HFFc6 (cell line): ENCODE measurements at places on chromosomes 2 and 18. TPM values are rescaled to one million over a fixed set of nuclear protein-coding genes. Genes with fewer than 3 reads are reported as not detected.

DNA sequence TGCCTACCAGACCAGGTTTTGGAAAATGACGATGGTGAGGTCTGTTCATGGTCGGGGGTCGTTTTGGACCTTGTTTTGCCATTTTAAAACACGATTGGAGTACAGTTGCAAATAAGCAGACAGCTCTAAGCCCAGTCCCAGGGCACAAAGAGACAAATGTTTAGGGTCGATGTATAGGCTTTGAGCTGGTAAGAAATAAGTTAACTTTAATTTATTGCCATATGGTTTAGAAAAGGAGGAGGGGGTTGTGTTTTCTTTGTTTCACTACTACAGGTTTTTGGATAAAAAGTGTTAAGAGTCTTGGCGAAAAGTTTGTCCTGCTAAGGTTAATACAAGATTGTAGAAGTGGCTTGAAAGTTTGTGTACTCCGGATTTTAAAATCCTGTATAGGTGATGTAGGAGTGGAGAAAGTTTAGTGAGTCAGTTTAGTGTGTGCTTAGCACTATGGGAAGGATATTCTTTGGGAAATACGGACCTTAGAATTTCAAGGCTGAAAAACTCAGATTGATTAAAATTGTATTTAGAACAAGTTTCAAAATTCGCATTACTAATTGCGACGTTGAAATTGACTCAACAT, 1.3 kb downstream of the KCMF1 start:
- peak overlapping the region; percentile 98 for H3K27ac ChIP-seq
- H3K4me3 ChIP-seq, result peak overlapping the region; percentile 99
- peaks cover 51% of the 10 kb centered on the region for H3K4me1 ChIP-seq
- H3K27me3 ChIP-seq, result peaks cover 2% of the 10 kb centered on the region
- H3K36me3 ChIP-seq, result peaks cover 48% of the 10 kb centered on the region
- DNase-seq, result no peak

DNA sequence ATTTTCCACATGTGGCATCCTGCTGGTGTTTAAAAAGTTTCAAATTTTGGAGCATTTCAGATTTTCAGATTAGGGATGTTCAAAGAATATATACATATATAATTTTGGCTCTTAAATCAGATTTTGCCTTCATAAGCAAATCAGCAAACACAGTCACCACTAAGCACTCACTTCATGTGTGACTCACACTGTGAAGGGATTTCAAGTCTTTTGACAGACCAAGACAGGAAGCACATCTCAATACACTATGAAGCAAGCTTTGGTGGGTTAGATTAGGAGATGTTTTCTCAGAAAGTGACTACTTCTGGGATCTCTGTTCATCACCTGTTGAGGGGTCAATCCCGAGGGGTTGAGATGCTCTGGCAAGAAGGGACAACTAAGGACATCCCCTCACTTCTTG, 227.8 kb upstream of the RBBP8 start:
- peaks cover 38% of the 10 kb centered on the region for H3K4me1 ChIP-seq
- H3K36me3 ChIP-seq, result no peaks in the 10 kb centered on the region
- no peak overlapping the region for H3K27ac ChIP-seq
- no peak overlapping the region for H3K4me3 ChIP-seq
- H3K27me3 ChIP-seq, result peaks cover 1% of the 10 kb centered on the region

DNA sequence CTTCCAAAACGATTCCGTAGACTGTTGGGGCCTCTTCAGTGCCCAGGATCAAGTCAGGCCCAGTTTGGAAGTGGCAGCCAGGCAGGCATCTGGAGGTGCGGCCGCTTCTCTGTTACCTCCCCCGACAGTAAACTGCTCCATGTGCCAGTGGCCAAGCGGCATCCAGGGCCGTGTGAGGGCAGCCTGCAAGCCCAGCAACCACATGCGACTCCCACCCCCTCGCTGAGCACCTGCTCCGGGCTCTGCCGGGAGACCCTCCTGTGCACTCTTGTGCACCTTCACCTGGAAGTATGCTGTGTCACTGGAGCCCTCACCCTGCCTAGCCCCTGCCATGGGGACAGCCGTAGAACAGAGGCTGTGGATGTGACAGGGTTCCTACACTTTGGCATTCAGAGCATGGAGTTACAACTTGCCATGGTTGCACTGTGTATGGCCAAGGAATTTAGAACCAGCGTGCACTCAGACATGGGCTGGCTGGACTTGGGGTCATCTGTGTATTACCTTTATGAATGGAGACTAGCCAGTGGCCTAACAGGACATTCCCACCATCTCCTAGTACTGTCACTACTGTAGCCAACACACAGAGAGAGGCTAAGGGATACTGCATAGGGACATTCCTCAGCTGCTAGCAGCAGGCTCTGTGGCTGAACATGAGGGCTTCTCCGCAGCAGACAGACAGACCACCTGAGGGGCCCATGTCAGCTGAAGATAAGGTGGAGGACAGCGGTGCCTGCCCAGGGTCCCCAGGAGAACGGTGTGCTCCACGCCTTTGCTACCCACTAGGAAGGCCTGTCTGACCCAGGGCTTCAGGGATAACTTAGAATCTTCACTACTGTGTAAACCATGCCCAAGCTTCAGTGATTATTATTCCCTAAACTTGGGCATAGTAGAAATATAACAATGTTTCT, 25.0 kb upstream of the FAHD2A start:
- no peak for DNase-seq
- no peaks in the 10 kb centered on the region for H3K4me1 ChIP-seq
- peaks cover 15% of the 10 kb centered on the region for H3K27me3 ChIP-seq

GRCh38 chr2:199019898-199020507, 437.7 kb downstream of the SATB2 start:
- DNase-seq, result peak; percentile 20
- no peak overlapping the region for H3K27ac ChIP-seq
- no peaks in the 10 kb centered on the region for H3K4me1 ChIP-seq
- H3K4me3 ChIP-seq, result no peak overlapping the region
- no peaks in the 10 kb centered on the region for H3K27me3 ChIP-seq

- no peaks in the 10 kb centered on the region for H3K4me1 ChIP-seq
- DNase-seq, result no peak
- H3K36me3 ChIP-seq, result no peaks in the 10 kb centered on the region
- H3K27ac ChIP-seq, result no peak overlapping the region
- H3K4me3 ChIP-seq, result no peak overlapping the region
- H3K27me3 ChIP-seq, result peaks cover 6% of the 10 kb centered on the region
Observed at GRCh38 chr2:109194620-109194937, 65.6 kb downstream of the SH3RF3 start.

- no peak for DNase-seq
- peak overlapping the region; percentile 57 for H3K4me3 ChIP-seq
- H3K4me1 ChIP-seq, result peaks cover 40% of the 10 kb centered on the region
Observed at GRCh38 chr2:237866101-237866621, 6.7 kb downstream of the RAMP1 start.

DNA sequence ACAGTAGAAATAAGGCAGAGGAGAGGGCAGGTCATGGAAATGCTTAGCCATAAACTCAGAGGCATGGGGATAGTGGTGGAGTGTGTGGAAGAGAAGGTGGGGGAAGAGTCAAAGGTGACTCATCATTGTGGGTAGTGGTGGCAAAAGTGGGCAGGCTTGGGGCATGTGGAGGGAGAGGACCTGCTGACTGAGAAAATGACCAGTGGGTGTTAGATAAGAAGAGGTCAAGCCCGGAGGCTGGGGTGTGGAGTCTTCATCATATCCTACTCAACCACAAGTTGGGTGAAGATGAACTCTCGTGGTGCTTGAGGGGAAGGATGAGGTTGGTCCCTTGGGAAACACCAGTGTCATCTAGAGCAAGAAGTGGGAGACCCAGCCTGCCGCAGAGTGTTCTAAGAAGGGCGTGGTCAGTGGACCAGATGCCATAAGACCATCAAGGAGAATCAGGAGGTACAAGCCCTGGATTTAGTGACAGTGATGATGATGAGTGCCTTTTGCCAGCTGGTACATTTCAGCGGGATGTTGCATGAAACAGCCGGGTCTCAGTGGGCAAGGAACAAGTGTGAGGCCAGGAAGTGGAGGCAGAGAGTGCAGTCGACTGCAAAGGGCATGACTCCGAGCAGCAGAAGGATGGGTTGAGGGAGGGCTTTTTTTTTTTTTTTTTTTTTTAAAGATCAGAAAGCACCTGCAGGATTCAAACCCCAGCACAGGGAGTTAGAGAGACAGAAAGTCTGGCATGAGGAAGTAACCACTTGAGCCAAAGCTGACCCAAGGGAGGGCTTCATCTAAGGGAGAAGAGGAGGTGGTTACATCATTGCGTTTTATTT, 122.6 kb upstream of the SPRED2 start:
- DNase-seq, result peak; percentile 45
- peaks cover 23% of the 10 kb centered on the region for H3K4me1 ChIP-seq
- H3K27me3 ChIP-seq, result peaks cover 12% of the 10 kb centered on the region
- H3K36me3 ChIP-seq, result no peaks in the 10 kb centered on the region
- H3K4me3 ChIP-seq, result no peak overlapping the region

DNA sequence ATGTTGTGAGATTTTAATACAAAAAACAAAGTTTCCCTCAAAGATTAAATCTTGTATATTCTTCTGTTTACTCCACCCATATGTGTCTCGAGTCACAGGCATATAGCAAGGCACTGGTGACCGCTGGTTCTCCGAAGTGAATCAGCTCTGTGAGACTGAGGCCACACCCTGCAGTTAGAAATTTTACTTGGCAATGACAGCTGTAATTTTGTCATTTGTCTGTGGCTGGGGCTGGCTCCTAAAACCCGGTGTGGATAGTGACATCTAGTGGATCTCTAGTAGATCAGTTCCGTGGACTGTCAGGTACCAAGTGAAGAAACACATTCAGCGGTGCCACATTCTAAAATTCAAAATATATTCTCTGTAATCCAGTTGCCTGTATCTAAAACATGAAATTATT, 278.0 kb downstream of the NEDD4L start:
- H3K4me1 ChIP-seq, result peaks cover 27% of the 10 kb centered on the region
- H3K27me3 ChIP-seq, result peaks cover 2% of the 10 kb centered on the region
- H3K36me3 ChIP-seq, result peaks cover 6% of the 10 kb centered on the region; the same call in 1 of the 2 replicates
- H3K27ac ChIP-seq, result peak overlapping the region; percentile 66
- peak; percentile 89 for DNase-seq
- peak overlapping the region; percentile 63 for H3K4me3 ChIP-seq

The SPHKAP gene
- 0.52 to 0.92 TPM (median 0.84 TPM) in 3 replicates for total RNA-seq

The ETAA1 gene
- total RNA-seq, result 7.9 to 12.0 TPM (median 9.2 TPM) in 3 replicates

The TLX2 gene
- total RNA-seq, result 0.23 to 0.27 TPM (median 0.26 TPM) in 3 replicates

The ERICH2 gene
- total RNA-seq, result not detected in 3 replicates

The GCKR gene
- not detected in 3 replicates for total RNA-seq

The NCKAP5 gene
- 0.44 to 3.0 TPM (median 0.71 TPM) in 3 replicates for total RNA-seq

The RABL2A gene
- total RNA-seq, result 3.7 to 6.6 TPM (median 4.9 TPM) in 3 replicates

The SULT1C4 gene
- not detected in 3 replicates for total RNA-seq
